CD4-positive, alpha-beta T cell treated with Interleukin-17A for 1 hour (primary cell): ENCODE measurements at places on chromosomes 5 and 9.

GRCh38 chr9:16601991-16602390 is 268.5 kb downstream of the BNC2 start:
- no peak for DNase-seq

GRCh38 chr9:92807757-92808725 is 43.4 kb upstream of the BICD2 start:
- DNase-seq, result peak; percentile 20

DNA sequence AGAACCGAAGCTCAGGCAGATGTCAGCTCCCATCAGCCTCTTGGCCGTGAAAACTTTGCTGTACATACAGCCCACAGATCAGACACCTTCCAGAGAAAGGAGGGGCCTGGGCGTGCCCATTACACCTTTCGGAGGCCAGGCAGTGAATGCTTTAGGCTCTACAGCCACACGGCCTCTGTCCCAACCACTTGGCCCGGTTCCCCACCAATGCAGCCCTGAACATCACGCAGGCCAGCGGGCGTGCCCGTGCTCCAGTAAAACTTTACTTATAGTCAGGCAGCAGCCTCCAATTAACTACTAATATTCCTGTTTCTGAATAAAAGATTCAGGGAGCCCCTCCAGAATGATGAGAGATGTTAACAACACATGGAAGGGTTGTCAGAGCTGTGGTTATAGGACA is 23.9 kb downstream of the LPCAT1 start:
- DNase-seq, result no peak

GRCh38 chr5:38362713-38363112 is 104.4 kb downstream of the EGFLAM start:
- DNase-seq, result no peak

GRCh38 chr5:27172693-27173092 is 134.3 kb upstream of the CDH9 start:
- DNase-seq, result no peak

- no peak for DNase-seq
Measured at GRCh38 chr9:33263131-33264002, 1.1 kb downstream of the BAG1 start.

- no peak for DNase-seq
Measured at GRCh38 chr9:3597792-3598191, 72.0 kb upstream of the RFX3 start.

DNA sequence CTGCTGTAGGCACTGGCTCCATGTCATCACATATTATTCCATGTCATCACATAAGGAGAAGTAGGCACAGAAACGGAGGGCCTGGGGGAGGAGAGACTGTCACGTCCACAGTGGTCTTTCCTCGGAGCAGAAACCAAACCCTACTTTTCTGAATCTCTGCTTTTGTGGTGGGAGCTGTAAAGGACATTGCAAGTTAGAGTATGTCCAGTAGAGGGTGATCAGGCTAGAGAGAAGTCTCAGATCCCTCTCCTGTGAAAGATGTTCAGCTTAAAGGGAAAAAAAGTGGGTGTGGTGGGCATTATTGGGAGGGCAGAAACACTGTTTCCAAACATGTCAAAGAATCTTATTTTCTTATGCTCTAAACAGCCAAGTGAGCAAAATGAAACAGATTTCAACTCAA is 19.4 kb upstream of the FBP2 start:
- DNase-seq, result no peak

DNA sequence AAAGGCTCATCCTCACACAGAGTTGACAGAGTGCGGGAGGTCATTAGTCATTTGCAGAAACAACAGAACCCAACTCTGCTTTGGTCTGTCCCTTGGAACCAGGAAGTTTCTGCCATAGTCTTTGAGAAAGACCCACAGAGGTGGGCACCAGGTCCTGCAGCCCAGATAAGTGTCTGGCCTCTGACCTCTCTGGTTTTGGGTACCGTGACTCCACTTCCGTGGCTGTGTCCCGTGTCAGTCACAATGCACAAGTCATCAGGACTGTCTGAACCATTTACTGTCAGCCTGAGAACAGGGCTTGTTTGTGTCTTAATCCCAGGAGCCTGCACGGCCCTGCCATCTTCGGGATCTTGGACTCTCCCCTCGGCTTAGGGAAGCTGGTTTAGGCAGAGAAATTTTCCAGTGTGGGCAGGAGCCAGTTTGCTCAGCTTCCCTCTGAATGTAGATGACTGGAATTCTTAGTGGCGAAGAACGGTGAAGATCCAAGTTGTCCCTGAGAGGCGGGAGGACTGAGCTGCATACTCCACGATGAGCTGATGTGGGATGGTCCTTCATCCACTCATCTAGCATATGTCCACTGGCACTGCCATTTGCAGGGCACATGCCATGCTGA is 11.9 kb downstream of the GSN start:
- DNase-seq, result no peak

DNA sequence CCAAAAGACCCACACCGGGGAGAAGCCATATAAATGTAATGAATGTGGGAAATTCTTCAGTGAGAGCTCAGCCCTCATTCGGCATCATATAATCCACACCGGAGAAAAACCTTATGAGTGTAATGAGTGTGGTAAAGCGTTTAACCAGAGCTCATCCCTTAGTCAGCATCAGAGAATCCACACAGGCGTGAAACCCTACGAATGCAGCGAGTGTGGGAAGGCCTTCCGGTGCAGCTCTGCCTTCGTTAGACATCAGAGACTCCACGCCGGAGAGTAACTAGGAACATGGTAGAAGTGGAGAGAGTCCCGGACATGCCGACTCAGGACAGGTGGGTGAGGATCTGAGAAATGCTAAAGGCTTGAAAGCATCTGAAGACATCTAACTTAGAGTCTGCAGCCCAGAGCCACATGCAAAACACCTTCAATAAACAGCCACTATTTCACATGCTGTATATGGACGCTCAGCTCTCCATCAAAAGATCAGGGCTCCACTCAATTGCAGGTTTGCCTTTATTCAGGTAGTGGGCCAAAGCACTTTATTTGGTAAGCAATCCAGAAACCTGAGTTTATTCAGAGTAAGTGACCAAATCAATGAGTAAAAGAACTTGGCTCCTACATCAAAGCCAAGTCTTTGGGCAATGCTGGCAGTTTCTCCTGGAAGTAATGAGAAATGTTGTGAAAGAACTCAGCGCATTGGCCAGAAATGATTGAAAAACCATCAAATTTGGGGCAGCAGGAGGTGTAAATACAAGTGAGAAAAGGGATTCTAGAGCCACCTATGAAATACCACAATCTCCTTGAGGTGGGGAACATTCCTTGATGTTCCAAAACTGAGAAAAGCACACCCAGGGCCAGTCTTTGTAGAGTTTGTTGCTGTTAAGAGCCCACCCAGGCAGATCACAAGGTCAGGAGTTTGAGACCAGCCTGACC is 6.0 kb downstream of the RPL12 start:
- DNase-seq, result no peak

DNA sequence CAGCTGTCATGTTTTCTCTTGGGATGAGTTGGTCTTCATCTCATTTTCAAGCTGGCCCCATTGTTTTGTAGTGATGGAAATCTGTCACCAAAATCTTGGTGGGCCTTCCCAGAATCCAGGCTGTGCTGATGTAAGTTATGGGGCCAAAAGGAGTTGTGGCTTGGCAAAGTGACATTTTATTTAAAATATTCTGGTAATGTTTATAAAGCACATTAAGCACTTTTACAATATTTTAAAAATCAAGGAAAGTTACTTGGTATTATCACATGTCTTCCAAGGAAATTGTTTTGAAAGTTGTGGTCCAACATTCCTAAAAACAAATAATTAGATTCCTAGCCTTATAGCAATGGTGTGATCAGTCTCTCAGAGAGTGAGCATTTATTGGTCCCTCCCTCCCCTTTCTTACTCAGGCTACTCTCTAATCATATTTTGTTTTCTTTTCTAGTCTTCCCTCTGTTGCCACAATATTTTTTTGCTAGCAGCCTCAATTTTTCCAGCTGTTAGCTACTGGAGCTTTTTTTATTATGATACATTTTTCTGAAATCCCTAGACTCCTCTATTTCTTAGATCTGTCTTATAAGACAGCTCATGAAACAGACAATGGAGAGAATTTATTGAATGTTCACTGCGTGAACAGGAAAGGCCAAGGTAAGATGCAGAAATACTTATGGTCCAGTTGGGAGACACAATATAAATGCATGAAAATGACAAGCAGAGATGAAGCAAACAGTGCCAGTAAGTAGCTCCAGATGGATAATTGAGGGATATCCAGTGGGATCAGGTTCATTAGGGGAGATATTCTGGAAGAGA is 408.1 kb upstream of the ZNF608 start:
- DNase-seq, result no peak

GRCh38 chr5:30804739-30805505 is 388.6 kb upstream of the CDH6 start:
- DNase-seq, result no peak

- DNase-seq, result no peak
Measured at GRCh38 chr5:55540024-55540423, 5.3 kb upstream of the PLPP1 start.

DNA sequence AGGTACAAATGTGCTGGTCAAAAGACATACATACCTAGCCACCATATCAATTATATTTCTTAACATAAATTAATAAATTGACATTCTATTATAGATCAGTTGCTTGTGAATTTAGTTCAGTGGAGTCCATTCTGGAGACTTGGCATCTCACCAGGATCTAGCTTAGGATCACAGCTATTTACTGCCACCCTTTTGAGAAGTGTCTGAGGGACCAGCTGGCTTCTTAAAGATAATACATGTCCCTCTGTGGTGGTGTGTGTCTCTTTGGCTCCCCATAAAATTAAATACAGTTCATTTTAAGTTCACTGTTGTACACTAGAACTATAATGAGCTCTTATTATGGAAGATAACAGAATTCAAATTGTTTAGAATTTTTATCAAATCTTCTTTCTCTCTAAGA is 290.7 kb downstream of the PRELID2 start:
- DNase-seq, result no peak

DNA sequence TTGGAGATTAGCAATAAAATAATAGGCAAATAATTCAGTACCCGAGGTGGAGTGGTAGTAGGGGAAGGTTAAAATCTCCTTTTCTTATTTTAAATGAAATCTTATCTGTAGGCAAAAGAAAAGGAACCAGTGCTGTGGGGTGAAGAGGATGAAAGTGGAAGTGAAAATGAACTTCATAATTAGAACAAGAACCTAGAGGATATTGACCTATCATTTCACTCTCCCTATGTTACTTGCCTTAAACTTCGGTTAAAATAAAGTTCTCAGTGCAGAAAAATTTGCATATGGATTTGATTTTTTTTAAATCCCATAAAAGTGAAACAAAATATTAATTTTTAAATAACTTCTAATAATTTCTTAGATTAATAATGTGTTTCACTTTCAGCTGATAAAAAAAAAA is 1094.9 kb upstream of the C9orf72 start:
- no peak for DNase-seq

GRCh38 chr9:35756275-35757225 is 2.5 kb upstream of the MSMP start:
- peak; percentile 78 for DNase-seq

DNA sequence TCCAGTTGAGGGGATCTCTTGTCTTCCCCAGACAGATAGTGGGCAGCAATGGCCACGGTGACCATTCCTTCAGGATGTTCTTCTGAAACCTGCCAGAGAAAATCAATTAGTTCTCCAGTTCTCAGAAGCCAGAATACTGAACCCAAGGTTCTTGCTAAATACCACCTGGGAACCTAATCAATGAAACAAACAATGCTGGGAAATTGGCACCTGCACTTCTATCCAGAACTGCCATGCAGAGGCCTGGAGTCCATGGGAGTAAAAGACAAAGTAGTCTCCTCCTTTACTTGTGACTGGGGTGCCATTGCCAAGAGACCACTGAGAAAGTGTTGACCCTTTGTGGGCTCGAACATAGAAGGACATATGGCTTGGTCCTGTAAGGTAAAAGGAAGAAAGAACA is 45.7 kb downstream of the ERMP1 start:
- no peak for DNase-seq

DNA sequence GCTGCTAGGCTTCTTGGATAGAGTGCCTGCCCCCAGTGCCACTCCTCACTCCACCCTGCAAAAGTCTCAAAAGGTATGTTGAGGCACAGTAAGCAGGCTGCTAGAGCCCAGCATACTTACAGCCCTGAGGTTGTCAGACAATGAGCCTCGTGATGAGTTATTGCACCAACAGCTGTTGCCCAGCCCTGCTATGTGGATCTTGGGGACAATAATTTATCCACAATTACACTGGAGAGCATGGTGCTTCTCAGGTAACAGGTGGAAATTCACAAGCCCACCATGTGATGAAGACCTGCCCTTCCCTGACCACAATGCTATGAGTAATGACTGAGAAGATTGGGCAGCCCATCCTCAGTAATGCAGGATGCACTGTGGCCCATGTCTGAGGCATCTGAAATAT is 36.5 kb downstream of the KCNIP1 start:
- no peak for DNase-seq

DNA sequence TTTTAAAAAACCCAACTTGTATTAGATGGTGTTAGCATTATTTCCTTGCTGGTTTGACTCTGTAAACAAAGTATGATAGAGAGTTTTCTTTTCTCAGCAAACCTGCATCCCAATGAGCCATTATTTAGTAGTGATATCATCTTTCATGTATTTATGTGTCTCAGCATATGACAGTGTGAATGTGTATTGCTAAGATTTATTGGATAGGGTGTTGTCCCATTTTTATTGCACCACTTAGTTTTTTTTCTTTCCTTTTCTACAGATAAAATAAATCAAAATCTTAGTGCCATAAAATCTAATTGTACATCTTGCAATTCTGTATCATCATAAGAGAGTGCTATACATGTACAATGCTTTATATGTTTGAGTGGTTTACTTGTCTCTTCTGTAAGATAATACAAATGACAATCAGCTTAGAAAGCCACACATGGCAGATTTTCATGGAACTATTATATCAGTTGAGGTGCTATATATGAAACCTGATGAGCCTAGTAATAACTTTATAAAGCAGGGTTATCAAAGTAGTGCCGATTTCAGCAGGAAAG is 149.2 kb upstream of the CYLC2 start:
- DNase-seq, result no peak

GRCh38 chr9:7238247-7238637 is 480.5 kb downstream of the KDM4C start:
- DNase-seq, result no peak

- DNase-seq, result no peak
Measured at GRCh38 chr9:8809741-8810140, 1010.2 kb upstream of the DMAC1 start.

DNA sequence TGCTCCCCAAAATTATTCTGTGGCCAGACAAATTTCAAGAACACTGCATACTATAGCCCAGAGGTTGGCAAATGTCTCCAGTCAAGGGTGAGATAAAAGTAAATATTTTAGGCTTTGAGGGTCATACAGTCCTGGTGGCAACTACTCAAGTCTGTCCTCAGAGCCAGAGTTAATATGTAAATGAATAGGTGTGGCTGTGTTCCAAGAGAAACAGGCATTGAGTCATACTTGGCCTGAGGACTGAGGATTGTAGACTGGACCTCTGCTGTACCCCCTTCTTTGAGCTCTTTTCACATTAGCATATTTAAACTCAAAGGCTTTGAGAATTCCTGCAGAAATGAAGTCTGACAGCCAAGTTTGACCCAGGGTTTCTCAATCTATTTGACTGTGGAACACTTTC is 129.2 kb upstream of the PTCH1 start:
- no peak for DNase-seq

DNA sequence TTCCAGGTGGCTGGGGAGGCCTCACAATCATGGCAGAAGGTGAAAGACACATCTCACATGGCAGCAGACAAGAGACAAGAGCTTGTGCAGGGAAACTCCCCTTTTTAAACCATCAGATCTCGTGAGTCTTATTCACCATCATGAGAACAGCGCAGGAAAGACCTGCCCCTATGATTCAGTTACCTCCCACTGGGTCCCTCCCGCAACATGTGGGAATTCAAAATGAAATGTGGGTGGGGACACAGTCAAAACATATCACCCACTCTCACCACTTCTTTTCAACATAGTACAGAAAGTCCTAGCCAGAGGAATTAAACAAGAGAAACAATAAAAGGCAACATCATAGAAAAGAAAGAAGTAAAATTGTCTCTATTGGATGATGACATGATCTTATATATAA is 223.4 kb upstream of the SLC24A2 start:
- no peak for DNase-seq
